ENCODE measurements at places on chromosomes 5 and 9. TPM values are rescaled to one million over a fixed set of nuclear protein-coding genes. Genes with fewer than 3 reads are reported as not detected.
A peak's percentile ranks its signal among the peaks of the same experiment; 100 is the strongest.

GRCh38 chr5:90014420-90014819 is 395.1 kb downstream of the CETN3 start:
- DNase-seq: no peak

ANKRD55 gene
- total RNA-seq: 0.68 TPM

GRCh38 chr5:94111209-94112004 is 370.0 kb upstream of the POU5F2 start:
- DNase-seq: peak; percentile 97

DNA sequence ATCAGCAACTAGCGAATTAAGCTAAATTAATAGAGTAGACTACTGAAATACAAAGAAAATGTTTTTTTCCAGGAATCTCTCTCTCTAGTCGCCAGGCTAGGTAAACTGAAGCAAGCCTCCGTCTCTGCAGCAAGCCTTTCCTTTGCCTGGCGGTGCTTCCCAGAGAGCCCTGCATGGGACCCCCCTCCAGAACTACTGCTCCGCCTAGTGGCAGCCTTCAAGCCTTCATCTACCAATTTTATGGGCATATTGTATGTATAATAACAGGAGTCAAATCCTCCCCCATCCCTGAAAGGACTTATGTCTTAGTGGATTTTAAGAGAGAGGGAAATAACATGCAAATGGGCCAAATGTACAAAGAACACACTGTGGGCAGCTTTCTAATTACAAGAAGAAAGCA is 241.9 kb downstream of the SAXO1 start:
- peak; percentile 53 for DNase-seq

GRCh38 chr9:89592963-89593726 is 11.7 kb upstream of the GADD45G start:
- no peak for DNase-seq

DNA sequence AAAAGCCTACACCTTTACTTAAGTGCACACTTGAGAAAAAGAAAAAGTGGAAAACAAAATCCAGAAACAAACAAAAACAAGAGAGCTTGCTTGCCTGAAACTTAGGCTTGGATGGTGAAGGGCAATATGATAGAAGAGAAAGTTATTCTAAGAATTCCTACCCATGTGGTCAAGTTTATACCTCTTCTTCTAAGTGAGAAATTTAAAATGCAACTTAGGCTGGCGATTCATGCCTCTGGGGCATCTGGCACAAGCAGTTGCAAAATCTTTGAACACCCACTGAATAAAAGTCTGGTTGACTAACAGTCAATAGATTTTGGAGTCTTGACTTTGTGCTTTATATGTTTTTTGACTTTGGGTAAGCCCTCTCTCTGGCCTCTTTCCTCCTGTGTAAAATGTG is 239.6 kb downstream of the KDM4C start:
- no peak for DNase-seq

- DNase-seq: no peak
These were observed 37.2 kb downstream of the GADD45G start for GRCh38 chr9:89641980-89642379.

- DNase-seq: no peak
These were observed 99.4 kb upstream of the C9orf72 start for GRCh38 chr9:27672718-27673117.

ZNF483 gene
- 1.2 TPM for total RNA-seq

CRHBP gene
- 19.2 TPM for total RNA-seq

FBXO38 gene
- total RNA-seq: 22.9 TPM

DNA sequence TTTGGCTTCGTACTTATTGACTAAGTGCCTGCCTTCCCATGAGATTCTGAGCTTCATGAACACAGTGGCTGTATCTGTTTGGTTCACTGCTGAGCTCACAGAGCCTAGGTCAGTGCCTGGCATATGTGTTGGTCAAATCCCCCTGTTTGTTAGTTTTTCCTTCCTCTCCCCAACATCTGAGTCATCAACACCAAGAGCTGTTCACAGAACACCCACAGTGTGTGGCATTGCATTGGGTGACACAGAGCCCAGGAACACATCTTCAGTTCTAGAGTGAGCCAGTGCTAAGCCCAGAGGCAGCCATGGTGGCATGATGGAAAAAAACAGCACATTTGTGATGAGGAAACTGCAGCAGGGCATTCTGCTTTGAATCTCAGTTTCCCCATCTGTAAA is 294.6 kb downstream of the SEC61B start:
- DNase-seq: no peak

GRCh38 chr9:83440641-83441040 is 97.6 kb downstream of the FRMD3 start:
- no peak for DNase-seq

DNA sequence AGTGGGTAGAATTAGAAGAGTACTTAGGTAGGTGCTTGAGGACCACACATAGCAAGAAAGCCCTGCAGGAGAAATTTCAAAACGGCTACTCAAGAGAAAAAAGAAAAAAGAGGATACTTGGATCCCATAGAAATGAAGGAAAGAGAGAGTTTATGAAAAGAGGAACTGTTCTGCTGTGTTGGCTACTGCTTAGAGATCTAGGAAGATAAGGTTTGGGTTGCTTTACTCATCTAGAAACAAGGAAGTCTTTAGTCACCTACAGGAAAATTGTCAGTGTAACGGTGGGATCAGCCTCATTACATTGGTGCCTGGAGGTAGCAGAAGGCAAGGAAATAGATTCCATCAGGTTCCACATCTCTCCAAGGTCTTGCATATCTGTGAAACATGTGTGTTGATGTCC is 14.8 kb upstream of the C5orf46 start:
- DNase-seq: no peak

DNA sequence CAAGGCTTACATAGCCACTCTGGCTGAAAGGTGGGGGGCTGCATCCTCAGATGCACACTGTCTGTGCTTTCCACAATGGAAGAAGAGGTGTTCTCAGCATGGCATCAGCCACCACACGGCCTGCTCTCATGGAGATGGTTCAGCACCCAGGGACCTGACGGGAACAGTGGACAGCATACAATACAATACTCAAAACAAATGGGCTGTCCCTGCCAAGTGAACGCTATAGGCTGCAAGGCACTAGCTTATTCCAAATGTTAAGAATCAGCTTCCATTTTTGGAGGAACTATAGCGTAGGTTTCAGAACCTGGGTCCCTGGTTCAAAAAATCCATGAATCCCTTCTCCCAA is 77.2 kb downstream of the ZNF608 start:
- no peak for DNase-seq

DNA sequence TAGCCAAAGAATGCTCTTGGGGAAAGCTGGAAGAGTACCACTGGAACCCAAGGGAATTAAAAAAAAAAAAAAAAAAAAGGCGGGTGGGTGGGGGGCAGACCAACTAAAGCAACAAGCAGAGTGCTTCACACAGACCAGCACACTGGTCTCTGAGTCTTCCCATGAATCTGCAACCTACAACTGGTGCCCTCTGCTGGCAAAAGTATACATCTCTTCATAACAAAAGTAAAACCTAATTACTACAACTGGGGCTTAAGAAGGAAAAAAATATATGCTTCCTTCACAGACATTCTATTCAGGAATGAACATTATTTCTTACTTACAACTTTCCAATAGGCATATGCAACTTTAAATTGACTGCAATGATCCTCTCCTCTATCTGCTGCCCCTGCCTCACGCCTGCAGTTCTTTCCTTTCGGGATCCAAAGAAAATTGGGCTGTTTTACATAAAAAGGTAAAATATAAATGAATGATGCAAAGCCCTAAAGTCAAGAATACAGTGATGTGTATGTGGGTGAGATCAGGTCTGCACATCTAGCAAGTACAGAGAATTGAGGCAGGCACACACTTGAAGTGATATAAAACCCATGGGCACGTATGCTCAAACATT is 7.2 kb upstream of the KLHL3 start:
- no peak for DNase-seq

DNA sequence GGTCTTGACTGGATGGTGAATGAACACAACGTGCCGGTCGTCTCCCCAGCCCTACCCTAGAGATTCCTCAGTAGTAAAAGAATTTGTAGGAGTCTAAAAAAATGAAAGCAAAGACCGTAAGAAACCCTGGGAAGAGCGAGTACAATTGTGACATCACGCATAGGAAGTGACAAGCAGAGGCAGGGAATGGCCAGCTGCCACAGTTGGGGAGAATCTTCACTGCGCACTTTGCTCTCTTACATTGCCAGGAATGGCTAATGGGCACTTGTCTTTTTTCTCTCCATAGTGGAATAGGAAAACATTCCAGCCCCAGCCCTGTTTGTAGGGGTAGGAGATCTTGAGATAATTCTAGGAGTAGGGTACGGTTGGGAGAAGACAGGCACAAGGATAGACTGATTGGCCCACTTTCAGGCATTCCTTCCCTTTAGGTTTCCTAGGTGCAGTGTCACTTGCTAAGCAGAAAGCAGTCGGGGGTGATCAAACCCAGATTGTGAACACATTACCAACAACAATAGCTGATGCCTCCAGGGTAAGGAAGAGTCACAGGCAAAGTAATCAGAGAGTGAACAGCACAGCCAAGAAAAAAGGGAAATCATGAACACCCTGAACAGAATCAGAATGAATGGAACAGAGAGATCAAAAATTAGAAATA is 302.7 kb downstream of the MAN2A1 start:
- DNase-seq: peak; percentile 73

Data from right lobe of liver (tissue), 6 donors.